Activated CD4-positive, alpha-beta T cell treated with anti-CD3 and anti-CD28 coated beads for 36 hours (primary cell): ENCODE measurements at places on chromosomes 2 and 18.
A peak's percentile ranks its signal among the peaks of the same experiment; 100 is the strongest.

DNA sequence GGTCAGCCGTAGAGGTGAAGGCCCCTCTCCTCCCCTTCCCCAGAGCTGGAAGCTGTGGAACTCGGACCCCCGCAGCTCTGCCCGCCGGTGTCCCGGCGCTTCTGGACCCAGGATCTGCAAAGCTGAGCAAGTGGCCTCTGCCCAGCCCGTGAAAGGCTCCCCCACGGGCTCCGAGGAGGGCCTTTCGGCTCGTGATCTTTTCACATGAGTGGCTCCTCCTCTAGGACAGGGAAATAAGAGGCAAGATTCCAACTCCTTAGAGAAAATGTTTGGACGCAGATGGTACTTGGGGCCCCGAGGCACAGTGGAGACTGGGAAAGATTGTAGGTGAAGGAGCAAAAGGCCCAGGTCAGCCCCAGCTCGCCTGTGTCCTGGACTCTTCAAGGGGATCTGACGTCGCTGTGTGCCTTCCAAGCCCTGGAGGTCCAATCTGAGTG is 48.2 kb upstream of the SP3 start:
- DNase-seq = no peak

DNA sequence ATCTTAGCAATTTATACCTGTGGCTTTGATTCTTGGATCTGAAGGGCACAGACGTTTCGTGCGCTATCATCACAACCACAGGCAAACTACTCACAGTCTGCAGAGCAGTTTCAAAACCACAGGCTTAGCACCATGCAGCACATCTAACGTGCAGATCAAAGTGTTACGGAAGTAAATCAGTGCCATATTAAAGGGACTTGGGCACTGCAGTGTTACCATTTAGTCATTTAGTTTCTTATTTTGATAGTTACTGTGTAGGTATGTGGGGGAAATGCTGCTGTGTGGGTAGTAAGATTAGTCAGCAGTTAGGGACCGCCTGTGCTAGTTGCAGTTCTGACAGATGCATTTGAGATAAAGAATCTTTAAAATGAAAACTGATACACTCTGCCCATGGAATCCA is 384.0 kb downstream of the NBAS start:
- DNase-seq = peak; percentile 84

- no peak for DNase-seq
These were observed 55.9 kb upstream of the NOL4 start for GRCh38 chr18:34280653-34281052.

- no peak for DNase-seq
These were observed 81.9 kb downstream of the DYNAP start for GRCh38 chr18:54672846-54673475.

GRCh38 chr2:171688129-171688465 is 828 bp downstream of the DYNC1I2 start:
- DNase-seq = no peak

- no peak for DNase-seq
These were observed 147.9 kb upstream of the ACAA2 start for GRCh38 chr18:49961271-49961670.

GRCh38 chr2:43158259-43158880 is 68.0 kb downstream of the ZFP36L2 start:
- peak; percentile 88 for DNase-seq

DNA sequence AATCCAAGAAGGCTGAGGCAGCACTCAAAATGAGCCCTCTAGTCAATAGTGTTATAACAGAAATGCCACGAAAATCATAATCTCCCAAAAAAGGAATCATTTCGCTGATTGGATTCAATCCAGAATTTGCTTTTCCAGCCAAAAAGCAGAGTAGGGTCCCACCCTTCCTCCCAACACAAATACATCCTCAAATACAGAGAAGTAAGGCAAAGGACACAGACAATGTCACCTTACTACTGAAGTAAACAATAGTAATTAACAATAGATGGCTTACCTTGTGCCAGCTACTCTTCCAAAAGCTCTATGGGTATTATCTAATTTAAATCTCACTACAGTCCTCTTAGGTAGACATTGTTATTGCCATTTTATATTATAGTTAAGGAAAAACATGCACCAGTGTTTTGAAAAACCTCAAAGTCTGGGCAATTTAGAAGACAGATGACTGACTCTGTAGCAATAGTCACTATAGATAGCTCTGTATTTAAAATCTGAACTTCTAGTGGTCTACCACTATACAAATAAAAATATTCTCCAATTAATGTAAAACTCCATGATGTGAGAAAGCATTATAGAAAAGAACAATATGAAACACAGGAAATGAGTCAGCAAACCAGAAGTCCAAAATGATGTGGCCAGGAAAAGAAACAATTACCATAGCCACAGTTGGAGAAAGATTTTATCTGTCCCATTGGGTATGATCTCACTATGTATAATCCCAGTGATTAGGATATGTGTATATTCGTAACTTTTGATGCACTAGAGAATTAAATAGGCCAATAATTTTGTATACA is 305.0 kb upstream of the ERBB4 start:
- DNase-seq = no peak

- no peak for DNase-seq
These were observed 66.1 kb downstream of the CHN1 start for GRCh38 chr2:174939046-174939445.
